ENCODE measurements at places on chromosomes 16 and 17.

GRCh38 chr17:39283896-39284295, 58.2 kb upstream of the STAC2 start:
- no peak for ATAC-seq

DNA sequence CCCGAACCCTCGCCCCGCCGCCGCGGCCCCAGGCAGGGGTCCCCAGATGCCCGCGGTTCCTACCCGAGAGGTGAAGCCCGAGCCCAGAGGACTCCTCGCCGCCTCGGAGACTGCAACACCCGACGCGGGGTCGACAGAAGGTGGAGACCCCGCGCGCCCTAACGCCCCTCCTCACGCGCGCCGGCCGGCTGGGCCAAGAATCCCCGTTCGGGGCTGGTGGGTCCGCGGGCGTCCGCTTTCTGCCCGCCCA, 515 bp downstream of the SUMO2 start:
- no peak for ATAC-seq

GRCh38 chr16:68685685-68686478, 40.8 kb downstream of the CDH3 start:
- ATAC-seq, result no peak

DNA sequence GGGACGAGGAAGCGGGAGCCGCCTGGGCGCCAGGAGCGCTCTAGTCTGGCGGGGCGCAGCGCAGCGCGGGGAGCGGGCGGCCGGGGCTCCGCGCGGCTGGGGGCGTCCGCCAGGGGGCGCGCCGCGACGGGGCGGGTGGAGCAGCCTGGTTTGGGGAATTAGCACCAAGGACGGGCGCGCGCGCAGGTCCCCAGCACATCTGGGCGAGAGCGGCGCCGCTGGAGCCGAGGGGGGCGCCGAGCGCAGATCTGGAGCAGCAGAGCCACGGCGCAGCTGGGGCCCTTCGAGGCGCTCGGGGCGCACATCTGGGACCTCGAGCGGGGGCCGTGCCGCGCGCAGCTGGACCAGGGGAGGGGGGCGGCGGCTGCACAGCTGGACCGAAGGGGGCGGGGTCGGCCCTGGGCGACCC, at the start of gene NXPH3:
Gene NXPH3 (plus strand): TSS at position 193 of the 409 bp plus-strand sequence. CDS start 349 bp downstream, outside the sequence.
- ATAC-seq, result peak; percentile 28
